ENCODE measurements at places on chromosomes 6 and 20.
A peak's percentile ranks its signal among the peaks of the same experiment; 100 is the strongest.

GRCh38 chr6:14210077-14210476, 92.5 kb downstream of the CD83 start:
- DNase-seq: no peak

DNA sequence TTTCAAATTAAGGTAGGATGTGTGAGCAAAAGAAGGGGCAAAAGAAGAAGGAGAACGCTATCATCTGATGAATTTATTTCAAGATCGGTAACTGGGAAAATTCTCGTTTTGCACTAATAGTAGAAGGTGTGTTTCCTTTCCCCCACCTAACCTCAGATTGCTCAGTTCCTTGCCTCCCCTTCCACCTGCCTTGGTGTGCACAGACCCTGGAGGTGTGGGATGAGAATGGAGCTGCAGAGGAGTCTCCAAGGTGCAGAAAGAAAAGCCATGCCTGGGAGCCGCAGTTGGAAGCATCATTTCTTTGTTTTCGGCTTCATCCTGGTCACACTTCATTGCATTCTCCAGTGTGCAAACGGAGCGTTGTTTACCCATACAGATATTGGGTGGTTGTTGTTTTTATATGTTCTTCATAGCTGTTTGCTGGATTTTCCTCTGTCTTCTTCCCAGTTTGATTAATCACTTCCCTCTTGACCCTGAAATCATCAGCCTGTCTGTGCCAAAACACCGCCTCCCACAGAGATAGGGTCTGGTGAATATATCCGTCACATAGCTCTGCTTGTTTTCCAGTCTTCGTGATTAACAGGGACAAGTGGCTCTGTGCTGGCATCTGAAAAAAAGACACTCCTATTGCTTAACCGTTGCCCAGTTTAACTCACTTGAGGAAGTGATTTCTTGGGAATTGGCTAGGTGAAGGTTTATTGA, 40.2 kb upstream of the NEDD9 start:
- no peak for DNase-seq

DNA sequence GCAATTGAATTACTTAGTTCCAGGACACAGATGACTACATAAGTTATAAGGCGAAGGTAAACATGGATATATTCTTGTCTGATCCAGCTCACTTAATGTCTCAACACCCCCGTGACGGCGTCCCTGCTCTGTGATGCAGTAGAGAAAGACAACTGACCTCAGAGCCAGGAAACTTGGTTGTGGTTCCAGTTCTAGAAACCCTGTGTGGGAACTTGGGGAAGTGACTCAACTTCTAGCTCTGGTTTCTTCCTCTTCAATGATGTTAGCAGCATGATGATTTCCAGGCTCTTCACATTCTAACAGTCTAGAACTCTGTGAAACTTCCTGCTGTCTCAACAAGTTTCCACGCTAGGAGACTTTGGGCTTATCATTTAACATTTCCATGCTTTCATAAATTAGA, 18.4 kb downstream of the LAMA4 start:
- DNase-seq: peak; percentile 78

GRCh38 chr6:12890171-12890790, 173.7 kb downstream of the PHACTR1 start:
- no peak for DNase-seq

- DNase-seq: no peak
Measured at GRCh38 chr6:3310703-3311102, 52.0 kb downstream of the PSMG4 start.

- no peak for DNase-seq
Measured at GRCh38 chr6:99602520-99603420, 3.9 kb upstream of the PRDM13 start.

DNA sequence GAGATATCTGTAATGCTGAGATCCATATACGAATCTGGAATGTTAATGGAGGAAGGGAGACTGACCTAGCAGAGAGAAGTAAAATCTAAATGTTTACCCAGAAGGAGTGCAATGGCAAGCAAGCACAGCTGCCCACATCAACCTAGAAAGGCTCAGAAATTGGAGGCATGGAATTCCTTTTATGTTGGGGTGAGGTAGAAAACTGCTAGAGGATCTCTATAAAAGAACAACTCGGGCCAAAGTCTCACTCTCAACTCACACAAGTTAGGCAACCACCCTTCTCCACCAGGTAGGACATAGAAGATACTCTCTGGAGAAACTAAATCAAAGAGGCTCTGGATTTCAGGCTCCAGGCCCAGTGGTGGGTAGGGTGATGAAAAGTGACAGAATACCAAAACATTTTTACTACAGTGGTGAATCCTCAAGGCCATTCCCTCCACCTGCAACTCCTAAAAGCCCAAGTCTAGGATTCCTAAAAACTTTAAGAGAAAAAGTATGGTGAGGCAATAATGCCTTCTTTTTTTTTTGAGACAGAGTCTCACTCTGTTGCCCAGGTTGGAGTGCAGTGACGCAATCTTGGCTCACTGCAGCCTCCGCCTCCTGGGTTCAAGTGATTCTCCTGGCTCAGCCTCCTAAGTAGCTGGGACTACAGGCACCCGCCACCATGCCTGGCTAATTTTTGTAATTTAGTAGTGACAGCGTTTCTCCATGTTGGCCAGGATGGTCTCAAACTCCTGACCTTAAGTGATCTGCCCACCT, 9.5 kb upstream of the ADGRG6 start:
- no peak for DNase-seq

GRCh38 chr20:51122931-51123658, 100.2 kb upstream of the KCNG1 start:
- no peak for DNase-seq

DNA sequence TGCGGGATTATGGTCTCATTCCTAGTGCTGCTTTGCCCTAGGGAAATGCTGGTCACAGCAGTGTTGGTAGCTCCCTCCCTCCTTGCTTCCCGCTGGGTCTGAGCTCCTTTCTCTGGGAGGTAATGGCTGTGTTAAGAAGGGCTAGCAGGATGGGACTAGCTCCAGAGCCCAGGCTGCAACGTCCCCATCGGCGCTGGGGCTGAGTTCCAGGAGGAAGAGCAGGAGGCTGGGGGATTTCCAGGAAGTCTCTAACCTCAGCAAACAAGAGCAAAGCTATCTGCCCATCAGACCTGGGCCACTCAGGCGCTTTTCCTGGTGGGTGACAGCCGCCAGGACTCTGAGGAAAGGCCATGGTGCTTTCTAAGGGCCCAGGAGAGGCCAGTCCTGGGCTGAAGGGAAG, 174.2 kb downstream of the DLL1 start:
- no peak for DNase-seq

GRCh38 chr20:56513161-56514150, 11.1 kb upstream of the FAM209A start:
- DNase-seq: no peak

- no peak for DNase-seq
Measured at GRCh38 chr6:138535728-138536455, 36.6 kb upstream of the NHSL1 start.

DNA sequence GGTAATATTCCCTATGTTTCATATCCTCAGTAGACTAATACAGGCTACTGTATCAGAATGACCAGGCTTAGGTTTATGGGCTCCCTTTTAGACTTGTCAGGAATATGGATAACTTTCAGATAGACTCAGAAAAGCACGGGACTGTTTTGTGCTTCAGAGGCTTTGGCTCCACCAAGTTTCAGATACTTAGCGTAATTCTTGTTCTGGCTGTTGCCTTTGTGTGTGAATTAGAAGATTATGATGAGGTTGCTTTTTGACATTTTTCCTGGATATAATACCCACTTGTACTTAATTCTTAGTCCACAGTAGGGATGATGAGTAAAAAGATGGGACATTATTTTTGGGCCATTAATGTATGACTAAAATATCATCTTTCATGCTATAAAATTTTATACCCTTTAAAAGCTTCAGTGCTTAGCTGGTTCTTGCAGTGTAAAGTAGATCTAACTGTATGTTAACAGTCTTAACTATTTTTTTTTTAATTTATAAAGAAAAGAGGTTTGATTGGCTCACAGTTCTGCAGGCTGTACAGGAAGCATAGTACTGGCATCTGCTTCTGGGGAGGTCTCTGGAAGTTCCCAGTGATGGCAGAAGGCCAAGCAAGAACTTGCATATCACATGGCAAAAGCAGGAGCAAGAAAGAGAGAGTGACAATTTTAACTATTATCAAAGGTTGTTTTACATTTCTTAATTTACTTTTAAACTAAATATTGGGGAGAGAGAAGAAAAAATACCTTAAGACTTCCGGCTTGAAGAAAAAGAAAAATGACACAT, 120.7 kb downstream of the ZFAND3 start:
- peak; percentile 61 for DNase-seq

DNA sequence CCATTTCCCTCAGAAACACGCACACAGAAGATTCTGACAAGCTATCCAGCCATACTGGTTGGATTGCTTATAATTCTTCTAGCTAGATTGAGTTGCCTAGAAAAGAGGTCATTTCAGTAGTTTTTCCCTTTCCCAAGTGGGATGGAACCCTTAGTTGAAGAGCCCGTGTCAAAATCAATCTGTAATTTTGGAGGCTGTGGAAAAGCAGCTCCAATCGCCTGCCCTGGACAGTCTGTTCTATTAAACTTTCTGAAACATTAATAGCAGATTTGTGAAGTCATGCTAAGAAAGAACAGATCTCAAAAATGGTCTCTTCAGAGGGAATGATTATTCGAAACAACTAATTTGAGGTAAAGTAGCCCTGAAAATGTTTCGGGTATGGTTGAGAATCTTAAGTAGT, 29.3 kb downstream of the TMEM200A start:
- no peak for DNase-seq

DNA sequence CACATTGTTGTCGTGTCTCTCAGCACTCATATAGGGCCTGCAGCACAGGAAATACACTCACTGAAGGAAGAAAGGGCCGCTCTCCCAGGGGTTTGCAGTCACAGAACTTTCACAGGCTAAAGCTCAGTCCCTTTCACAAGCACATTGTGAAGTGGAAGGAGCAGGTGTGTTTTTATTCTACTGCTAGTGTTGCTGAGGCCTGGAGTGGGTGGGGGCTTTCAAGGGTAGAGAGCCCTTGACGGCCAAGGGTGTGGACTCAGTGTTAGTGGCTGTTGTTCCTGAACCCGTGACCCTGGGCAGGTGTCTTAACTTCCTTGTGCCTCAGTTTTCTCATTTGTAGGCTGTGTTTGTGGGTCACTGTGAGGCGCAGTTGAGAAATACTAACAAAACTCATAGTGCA, 66.2 kb upstream of the SLC22A1 start:
- DNase-seq: no peak

GRCh38 chr6:151073146-151073545, 166.6 kb upstream of the AKAP12 start:
- no peak for DNase-seq

DNA sequence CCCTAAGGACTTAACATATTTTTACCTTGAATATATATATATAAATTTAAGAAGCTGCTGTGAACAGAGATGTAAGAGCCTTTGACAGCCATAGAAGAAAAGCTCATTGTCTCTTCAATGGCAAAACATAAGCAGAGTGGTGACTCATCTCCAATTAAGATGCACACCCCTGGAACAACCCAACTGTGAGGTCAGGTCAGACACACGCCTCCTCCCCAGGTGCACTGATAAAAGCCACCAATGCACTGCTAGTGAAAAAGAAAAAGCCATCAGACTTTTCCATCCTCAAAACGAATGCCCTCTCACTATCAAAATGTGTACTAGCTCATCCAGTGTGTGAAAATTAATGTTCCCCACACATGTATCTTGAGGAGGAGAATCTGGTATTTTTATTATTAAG, 100.1 kb downstream of the SMLR1 start:
- no peak for DNase-seq

- DNase-seq: no peak
Measured at GRCh38 chr20:58558486-58559367, 43.5 kb upstream of the APCDD1L start.

DNA sequence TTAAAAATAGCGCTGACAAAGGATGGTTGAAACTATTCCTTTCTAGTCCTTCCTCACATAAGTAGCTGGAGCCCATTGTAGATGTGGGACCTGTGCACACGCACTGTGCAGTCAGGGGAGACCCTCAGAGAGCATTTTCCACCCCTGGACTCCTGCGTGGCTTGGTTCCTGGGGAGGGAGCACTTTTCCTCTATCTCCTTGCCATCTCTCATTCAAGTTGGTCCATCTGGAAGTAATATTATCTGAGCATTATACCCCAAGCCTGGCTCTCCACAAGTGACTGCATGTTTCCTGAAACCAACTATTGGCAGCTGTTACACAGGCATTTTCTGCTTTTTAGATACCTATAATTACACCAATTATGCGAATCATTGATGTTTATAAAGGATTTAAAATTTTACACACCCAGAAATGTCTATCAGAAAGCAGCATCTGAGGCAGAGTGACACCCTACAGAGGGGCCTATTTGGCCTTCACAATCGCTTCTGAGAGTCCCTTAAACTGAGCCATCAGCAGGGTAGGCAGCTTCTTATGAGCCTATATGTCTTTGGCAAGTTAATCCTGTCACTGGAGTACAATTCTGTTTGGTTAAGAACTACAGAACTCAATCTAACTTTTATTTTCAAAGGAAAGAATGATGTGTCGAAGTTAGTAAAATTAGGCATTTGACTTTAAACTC, 18.7 kb downstream of the SOX4 start:
- no peak for DNase-seq

- DNase-seq: peak; percentile 18
Measured at GRCh38 chr6:53825532-53826321, 30.9 kb downstream of the LRRC1 start.

DNA sequence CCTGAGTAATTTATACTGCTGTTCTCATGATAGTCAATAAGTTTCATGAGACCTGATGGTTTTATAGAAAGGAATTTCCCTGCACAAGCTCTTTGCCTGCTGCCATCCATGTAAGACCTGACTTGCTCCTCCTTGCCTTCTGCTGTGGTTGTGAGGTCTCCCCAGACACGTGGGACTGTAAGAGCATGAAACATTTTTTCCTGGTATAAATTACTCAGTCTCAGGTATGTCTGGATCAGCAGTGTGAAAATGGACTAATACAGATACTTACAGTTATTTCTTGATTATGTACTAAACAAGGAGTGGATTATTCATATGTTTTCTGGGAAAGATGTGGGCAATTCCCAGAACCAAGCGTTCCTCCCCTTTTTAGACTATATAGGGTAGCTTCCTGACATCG, 1.9 kb upstream of the TRIM38 start:
- no peak for DNase-seq

- DNase-seq: no peak
Measured at GRCh38 chr20:12687476-12687875, 321.3 kb upstream of the SPTLC3 start.

GRCh38 chr6:91352878-91353277, 766.0 kb upstream of the MAP3K7 start:
- DNase-seq: no peak

- DNase-seq: no peak
Measured at GRCh38 chr6:105669232-105669631, 266.4 kb upstream of the PREP start.

- DNase-seq: no peak
Measured at GRCh38 chr20:34403908-34404307, 40.8 kb downstream of the ITCH start.

GRCh38 chr20:18032977-18033892, 24.5 kb downstream of the OVOL2 start:
- no peak for DNase-seq

- peak; percentile 64 for DNase-seq
Measured at GRCh38 chr20:61560361-61560853, 308.3 kb downstream of the CDH4 start.
